ENCODE measurements at places on chromosomes 12 and 14. TPM values are rescaled to one million over a fixed set of nuclear protein-coding genes. Genes with fewer than 3 reads are reported as not detected.

The ZC2HC1C gene
- total RNA-seq: 0.98 TPM

The BDKRB1 gene
- not detected for total RNA-seq

- no peak overlapping the region for H3K4me3 ChIP-seq
- H3K36me3 ChIP-seq: no peaks in the 10 kb centered on the region
- no peaks in the 10 kb centered on the region for H3K4me1 ChIP-seq
- H3K27ac ChIP-seq: no peak overlapping the region
Measured at GRCh38 chr12:130457215-130457614, 119.5 kb downstream of the PIWIL1 start.

GRCh38 chr14:19800282-19801117 lies 3.1 kb upstream of the OR4N2 start:
- H3K4me3 ChIP-seq: no peak overlapping the region
- DNase-seq: no peak
- no peaks in the 10 kb centered on the region for H3K27me3 ChIP-seq

DNA sequence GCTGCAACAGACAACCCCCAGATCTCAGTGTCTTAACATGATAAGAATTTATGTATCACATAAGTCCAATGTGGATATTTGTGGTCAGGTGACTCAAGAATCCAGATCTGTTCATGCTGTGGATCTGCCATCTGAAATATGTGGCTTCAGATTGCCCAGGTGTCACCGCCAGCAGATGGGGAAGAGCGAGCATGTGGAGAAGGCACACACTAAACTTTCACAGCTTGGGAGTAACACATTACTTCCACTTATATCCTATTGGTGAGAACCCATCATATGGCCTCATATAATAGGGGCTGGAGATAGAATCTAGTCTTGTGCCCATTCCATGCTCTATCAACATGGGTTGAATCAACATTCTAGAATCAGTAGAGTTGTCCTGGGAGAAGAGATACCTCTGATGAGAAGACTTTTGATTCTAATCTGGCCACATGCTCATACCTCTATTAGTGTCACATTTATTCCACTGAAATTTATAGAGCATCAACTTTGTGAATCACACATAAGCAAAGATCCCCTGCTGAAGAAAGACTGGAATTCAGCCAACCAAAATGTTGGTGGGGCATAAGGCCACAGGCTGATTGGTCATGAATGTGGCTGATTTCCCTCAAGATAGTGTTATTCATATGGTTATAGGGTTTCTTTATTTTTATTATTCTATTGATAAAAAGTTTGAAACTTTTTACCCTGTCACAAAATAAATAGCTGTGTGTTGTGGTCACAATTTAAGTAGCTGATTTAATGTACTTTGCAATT lies 6.0 kb upstream of the CALCOCO1 start:
- no peak overlapping the region for H3K4me3 ChIP-seq
- H3K36me3 ChIP-seq: no peaks in the 10 kb centered on the region
- H3K4me1 ChIP-seq: no peaks in the 10 kb centered on the region
- H3K27me3 ChIP-seq: no peaks in the 10 kb centered on the region
- DNase-seq: no peak

DNA sequence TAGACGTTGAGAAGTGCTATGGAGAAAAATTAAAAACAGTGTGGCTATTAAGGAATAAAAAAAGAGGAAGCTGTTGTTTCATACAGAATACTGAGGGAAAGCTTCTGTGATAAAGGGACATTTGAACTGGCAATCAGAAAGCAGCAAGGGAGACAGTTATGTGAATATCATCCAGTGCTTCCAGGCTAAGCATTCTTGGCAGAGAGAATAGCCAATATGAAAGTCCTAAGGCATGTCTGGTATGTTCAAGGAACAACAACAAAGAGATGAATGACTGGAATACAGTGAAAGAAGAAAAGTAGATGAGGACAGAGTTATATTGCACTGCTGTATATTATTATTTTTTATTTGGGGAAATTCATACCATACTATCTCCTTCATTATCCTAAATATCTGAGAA lies 23.9 kb downstream of the SCAF11 start:
- no peaks in the 10 kb centered on the region for H3K27me3 ChIP-seq
- H3K4me3 ChIP-seq: no peak overlapping the region
- DNase-seq: no peak

The FSCB gene
- not detected for total RNA-seq

DNA sequence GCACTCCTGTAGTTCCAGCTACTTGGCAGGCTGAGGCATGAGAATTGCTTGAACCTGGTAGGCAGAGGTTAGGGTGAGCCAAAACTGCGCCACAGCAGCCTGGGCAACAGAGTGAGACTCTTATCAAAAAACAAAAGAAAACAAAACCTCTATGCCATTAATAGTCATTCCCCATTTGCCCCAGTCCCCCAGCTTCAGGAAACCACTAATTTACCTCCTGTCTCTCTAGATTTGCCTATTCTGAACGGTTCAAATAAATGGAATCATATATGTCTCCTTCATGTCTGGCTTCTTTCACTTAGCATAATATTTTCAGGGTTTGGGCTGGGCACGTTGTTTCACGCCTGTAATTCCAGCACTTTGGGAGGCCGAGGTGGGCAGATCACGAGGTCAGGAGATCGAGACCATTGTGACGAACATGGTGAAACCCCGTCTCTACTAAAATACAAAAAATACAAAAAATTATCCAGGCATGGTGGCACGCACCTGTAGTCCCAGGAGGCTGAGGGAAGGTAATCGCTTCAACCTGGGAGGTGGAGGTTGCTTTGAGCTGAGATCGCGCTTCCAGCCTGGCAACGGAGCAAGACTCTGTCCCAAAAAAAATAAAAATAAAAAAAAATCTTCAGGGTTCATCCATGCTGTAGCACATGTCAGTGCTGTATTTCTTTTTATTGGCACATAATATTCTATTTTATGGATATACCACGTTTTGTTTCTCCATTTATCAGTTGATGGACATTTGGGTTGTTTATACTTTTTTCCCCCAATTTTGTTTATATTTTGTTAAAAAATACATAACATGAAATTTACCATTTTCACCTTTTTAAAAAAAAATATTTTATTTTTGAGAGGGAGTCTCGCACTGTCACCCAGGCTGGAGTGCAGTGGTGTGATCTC lies 31.9 kb downstream of the KNTC1 start:
- DNase-seq: no peak
- H3K4me3 ChIP-seq: no peak overlapping the region
- no peaks in the 10 kb centered on the region for H3K4me1 ChIP-seq
- no peaks in the 10 kb centered on the region for H3K27me3 ChIP-seq
- H3K36me3 ChIP-seq: peaks cover 30% of the 10 kb centered on the region

DNA sequence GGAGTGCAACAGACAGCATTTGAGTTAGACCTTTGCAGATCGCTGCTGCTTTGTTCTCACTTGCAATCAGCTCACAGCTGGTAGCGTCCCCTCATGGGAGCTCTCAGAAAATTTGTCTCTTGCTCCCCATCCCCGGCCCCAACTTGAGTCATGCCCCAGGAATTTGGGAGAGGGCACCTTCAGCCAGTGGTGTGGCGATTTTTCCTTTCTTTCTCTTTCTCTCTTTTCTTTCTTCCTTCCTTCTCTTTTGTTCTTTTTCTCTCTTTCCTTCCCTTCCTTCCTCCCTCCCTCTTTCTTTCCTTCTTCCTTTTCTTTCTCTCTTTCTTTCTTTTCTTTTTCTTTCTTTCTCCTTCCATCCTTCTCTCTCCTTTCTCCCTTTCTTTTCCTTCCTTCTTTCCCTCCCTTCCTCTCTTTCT lies 34.2 kb upstream of the MAP1LC3B2 start:
- peak overlapping the region; percentile 24 for H3K4me3 ChIP-seq
- no peak for DNase-seq
- no peaks in the 10 kb centered on the region for H3K27me3 ChIP-seq
- peaks cover 85% of the 10 kb centered on the region for H3K4me1 ChIP-seq
- no peaks in the 10 kb centered on the region for H3K36me3 ChIP-seq

The ASB2 gene
- not detected for total RNA-seq

The DHH gene
- 0.22 TPM for total RNA-seq

DNA sequence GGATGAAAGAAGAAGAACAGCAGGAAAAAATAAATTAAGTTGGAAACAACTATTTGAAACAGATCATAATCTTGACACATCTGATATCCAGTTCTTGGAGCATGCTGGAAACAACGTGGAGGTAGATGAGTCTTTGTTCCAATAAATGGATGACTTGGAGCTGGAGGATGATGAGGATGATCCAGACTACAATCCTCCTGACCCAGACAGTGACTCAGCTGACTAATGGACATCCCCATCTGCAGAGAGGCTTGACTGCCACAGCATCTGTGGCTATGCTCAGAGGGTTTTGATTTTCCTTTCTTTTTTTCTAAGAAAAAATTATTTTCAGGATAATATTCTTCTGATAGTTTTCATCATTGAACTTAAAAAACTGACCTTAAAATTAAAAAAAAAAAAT lies 6.2 kb upstream of the ZDHHC17 start:
- no peak overlapping the region for H3K27ac ChIP-seq
- H3K36me3 ChIP-seq: no peaks in the 10 kb centered on the region
- DNase-seq: no peak
- H3K27me3 ChIP-seq: no peaks in the 10 kb centered on the region

The ACOT6 gene
- not detected for total RNA-seq

GRCh38 chr12:52084491-52085231 lies 5.2 kb downstream of the SMIM41 start:
- no peak overlapping the region for H3K4me3 ChIP-seq
- no peak overlapping the region for H3K27ac ChIP-seq
- DNase-seq: no peak
- no peaks in the 10 kb centered on the region for H3K36me3 ChIP-seq
- peaks cover 7% of the 10 kb centered on the region for H3K27me3 ChIP-seq
- no peaks in the 10 kb centered on the region for H3K4me1 ChIP-seq

DNA sequence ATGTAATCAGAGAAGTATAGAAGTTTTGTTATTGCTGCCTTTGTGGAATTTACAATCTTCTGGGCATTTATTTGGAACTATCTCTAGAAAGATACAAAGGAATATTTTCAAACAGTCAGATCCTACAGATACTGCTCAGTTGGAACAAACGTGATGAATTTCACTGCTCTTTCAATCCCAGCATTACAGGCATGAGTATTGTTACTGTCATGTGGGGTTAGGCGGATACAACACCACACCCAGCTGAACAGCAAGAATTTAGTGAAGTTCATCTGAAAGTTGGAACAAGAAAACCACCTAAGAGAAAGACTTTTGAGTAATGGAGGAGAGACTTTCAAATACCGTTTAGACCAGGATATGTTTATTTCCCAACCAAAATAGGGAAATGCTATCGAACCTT lies 123.3 kb upstream of the PLXNC1 start:
- H3K27me3 ChIP-seq: no peaks in the 10 kb centered on the region
- H3K4me1 ChIP-seq: no peaks in the 10 kb centered on the region
- no peak overlapping the region for H3K27ac ChIP-seq

The HHIPL1 gene
- not detected for total RNA-seq

DNA sequence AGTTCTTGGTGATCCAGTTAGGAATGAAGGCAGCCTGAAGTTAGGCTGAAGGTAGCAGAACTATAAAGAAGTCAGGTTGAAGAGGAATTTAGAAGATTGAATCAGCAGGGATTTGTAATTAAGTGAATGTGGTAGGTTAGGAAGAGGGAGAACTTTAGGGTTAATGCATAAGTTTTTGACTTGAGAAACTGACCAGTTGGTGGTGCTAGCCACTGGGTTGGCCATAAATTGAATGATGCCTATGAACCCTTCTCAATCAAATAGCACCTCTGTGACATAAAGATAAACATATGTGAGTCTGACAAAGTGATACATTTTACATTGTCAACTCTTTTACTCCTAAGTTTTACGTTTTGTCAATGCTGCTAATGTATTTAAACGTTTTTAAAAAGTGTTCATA lies 290.6 kb upstream of the NAV3 start:
- no peaks in the 10 kb centered on the region for H3K27me3 ChIP-seq
- H3K4me3 ChIP-seq: no peak overlapping the region
- H3K4me1 ChIP-seq: no peaks in the 10 kb centered on the region
- no peaks in the 10 kb centered on the region for H3K36me3 ChIP-seq
- no peak overlapping the region for H3K27ac ChIP-seq

The SIX4 gene
- total RNA-seq: 24.5 TPM

The RBM19 gene
- total RNA-seq: 30.7 TPM

The KRT7 gene
- 72.6 TPM for total RNA-seq

Measured in HCT116 (cell line).